ENCODE measurements at places on chromosomes 1 and 21.
A peak's percentile ranks its signal among the peaks of the same experiment; 100 is the strongest.

GRCh38 chr1:166785987-166786386 lies 53.3 kb upstream of the POGK start:
- DNase-seq = no peak

DNA sequence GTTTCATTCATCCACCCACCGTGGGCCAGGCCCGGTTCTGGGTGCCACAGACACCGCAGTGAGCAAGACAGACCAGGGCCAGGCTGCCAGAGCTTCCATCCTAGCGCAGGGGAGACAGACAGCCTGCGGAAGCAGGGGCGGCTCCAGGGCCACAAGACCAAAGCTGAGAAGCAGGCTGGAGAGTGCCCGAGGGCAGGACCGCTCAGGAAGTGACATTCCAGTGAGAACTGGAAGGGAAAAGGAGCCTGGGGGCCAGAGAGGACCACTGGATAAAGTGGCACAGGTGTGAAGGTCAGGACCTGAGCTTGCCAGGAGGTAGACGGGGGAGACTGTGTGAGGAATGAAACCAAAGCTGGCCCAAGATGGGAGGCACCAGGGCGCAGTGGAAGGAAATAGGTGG lies 59.5 kb upstream of the EFHD2 start:
- no peak for DNase-seq

- DNase-seq = peak; percentile 23
Observed at GRCh38 chr1:10210841-10211804, 753 bp downstream of the KIF1B start.

- no peak for DNase-seq
Observed at GRCh38 chr1:150874455-150875196, 1.8 kb downstream of the ARNT start.
